ENCODE measurements at places on chromosomes 16 and 17.

- no peak for DNase-seq
These were observed 28.7 kb upstream of the CRISPLD2 start for GRCh38 chr16:84791088-84791487.

- DNase-seq, result no peak
These were observed at the start of gene MMP25 for GRCh38 chr16:3045758-3046640. TSS of gene MMP25 (plus strand) at chr16:3046561. CDS start at chr16:3046918, 357 bp downstream.

GRCh38 chr17:17180141-17180603 is 26.0 kb downstream of the PLD6 start:
- DNase-seq, result peak; percentile 31

GRCh38 chr16:68361485-68361884 is 50.7 kb downstream of the PRMT7 start:
- no peak for DNase-seq

DNA sequence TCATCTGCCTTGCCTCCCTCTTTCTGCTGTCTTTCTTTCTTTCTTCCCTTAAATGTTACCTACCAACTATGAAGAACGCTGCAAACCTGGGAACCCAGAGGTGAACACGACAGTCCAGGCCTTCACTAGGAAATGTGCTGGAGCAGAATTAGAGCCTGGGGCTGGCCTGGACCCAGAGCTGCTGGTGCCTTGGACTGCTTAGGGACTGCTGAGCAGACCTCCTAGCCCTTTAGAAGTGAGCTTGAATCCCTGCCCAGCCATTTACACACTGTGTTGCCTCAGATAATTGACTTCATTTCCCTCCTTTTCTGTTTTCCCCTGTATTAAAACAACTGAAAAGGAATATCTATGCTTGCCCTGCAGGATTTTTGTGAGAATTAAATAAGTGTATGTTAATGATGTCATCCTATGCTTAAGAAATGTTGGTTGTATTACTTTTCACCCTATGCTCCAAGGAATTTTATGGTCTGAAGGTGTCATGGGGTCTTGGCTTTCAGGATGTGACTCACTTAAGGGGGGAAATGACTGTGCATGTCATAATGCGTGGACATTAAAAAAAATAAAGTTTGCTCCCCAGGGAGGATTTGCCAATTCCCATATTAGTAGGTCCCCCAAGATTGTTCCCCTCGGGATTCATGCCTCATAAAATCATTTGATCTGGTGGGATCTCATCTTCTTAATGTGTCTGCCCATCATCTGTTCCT is 11.5 kb downstream of the CDH13 start:
- DNase-seq, result no peak

- DNase-seq, result no peak
These were observed 11.4 kb downstream of the CNEP1R1 start for GRCh38 chr16:50036426-50036825.

- no peak for DNase-seq
These were observed 114.1 kb downstream of the SPAG9 start for GRCh38 chr17:51006601-51007000.

DNA sequence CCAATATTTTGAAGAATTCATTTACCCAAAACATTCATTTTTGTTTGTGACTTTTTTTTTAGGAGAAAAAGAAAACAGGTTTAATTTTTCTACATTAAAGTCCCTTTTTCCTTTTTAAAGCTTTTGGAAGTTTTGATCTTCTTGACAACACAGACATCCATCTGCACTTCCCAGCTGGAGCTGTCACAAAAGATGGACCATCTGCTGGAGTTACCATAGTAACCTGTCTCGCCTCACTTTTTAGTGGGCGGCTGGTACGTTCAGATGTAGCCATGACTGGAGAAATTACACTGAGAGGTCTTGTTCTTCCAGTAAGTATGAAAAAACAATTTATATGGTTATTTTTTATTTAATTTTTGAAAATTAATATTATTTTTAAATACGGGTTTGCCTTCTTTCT is 37.2 kb downstream of the SIAH1 start:
- DNase-seq, result no peak

- DNase-seq, result no peak
These were observed 32.2 kb downstream of the APPBP2 start for GRCh38 chr17:60493847-60494321.

GRCh38 chr17:77295241-77295853 is 154.6 kb downstream of the SEC14L1 start:
- no peak for DNase-seq

DNA sequence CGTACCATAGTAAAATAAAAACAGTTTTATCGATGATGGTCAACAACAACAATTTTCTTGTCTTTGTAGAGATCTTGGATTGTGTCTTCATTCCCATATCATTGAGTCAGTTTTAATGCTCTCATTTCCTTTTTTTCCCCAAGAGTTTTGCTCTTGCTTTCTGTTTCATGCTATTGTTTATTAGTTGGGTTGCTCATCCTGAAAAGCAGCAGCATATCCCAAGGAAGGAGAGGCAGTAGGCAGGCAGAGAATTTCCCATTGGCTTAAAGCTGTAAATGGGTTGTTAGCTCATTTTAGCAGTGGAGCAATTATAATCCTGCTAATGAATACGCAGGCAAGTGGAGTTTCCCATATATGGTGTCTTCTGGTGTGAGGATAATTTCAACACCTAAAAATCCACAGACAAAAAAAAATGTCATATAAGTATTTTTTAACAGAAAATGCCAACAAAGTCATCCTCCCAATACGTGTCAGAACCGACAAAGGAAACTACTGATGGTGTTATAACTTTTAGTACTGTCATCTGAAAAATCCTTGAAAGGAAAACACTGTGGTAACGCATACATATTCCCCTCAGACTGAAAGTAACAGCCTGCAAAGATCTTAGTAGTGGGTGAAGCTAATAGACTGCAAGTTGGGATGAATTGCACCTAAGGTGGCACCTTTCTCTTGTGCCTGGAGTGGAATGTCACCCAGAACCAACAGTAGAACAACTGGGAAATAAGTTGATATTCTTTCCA is 218.3 kb downstream of the FTO start:
- no peak for DNase-seq

DNA sequence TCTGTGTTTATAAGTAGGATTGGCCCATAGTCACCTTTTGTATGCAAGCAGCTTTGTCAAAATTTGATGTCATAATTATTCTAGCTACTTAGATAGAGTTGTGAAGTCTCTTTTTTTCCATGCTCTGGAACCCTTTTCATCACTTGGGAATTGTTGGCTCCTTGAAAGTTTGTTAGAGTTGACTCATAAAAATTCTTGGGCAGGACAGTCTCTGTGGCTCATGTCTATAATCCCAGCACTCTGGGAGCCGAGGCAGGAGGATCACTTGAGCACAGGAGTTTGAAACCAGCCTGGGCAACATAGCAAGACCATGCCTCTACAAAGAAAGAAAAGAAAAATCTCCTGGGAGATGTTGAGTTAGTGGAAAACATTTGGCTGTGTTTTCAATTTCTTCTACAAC is 45.7 kb upstream of the MRC2 start:
- DNase-seq, result no peak

DNA sequence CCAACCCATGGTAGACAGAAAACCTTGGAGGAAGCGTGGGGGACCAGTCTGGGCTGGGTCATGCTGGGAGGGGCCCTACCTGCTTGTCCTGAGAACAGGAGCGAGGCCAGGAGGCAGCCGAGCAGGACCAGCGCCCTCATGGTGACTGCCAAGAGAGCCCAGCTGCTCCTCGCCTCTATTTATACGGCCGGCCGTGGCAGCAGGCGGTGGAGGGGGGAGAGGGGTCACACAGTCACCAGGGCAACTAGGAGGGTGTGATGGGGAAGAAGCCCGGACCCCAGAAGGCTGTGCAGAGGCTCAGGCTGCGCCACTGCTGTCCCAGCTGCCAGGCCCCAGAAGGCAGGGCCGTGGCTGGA is at the start of gene SRL:
Gene SRL (minus strand): TSS at position 153 of the 356 bp plus-strand sequence. CDS start 13 bp downstream, at position 140.
- no peak for DNase-seq

GRCh38 chr17:59754552-59754951 is 47.1 kb downstream of the VMP1 start:
- DNase-seq, result peak; percentile 83

- DNase-seq, result no peak
These were observed 335.3 kb downstream of the CNTNAP4 start for GRCh38 chr16:76612497-76612896.

GRCh38 chr17:64063766-64064224 is 43.4 kb upstream of the ICAM2 start:
- DNase-seq, result peak; percentile 45

DNA sequence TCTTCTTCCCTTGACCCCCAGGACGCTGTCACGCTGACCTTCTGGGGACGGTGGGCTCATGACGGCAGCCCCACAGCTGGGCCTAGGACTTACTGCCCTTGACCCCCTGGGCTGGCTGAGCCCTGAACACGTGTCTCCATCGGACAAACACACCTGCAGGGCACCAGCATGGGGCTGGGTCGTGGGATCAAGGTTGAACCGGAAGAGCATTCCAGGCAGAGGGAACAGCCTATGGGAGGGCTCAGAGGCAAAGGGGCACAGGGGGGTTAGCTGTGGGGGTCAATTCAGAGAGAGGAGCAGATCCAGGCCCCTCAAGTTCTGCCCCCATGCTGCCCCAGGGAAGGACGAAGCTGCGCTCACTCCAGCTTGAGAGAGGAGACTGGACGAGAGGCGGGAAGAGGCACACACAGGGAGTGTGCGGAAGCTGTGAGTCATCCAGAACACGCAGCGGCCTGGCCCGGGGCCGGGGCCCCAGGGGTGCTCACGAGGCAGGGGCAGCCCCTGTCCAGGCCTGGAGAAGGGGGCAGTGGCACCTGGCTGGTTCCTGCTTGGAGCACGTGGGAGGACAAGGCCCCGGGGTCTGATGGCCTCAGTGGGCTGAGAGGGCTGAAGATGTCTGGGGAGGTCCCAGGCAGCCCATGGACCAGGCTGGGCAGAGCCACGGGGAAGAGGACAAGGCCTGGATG is 9.9 kb downstream of the SSTR5 start:
- no peak for DNase-seq

GRCh38 chr17:56393156-56393555 is 200.3 kb upstream of the NOG start:
- no peak for DNase-seq

GRCh38 chr16:24070851-24071250 is 185.3 kb upstream of the CACNG3 start:
- peak; percentile 25 for DNase-seq

DNA sequence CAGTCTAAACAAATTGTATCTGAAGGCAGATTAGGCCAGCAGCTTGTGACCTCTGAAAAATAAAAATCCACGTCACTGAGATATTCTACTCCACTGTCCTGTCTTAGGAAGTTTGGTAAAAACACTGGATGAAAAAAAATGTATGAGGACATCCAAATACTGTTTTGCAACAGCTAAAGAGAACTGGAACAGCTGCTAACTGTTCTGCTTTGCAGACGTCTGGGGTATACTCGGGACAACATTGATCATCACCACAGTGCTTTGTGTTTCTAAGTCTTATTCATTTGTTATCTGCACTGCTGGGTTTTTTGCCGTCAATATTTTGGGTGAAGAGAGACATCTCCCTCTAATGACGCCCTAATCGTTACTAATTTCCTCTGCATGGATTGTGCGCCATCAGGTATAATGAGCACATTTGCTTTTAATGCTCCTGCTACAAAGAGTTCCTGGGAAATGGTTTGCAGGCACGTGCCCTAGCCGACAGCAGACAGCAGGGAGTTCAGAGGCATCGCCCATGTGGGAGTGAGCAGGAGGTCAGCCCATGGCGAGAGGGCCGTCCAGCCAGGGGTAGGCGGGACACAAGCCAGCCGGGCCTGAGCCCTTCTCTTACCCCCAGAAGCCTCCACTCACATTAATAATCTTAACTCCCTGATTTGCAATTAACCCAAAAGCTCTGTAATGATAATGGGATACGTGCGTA is 87.0 kb downstream of the CBLN1 start:
- DNase-seq, result no peak

DNA sequence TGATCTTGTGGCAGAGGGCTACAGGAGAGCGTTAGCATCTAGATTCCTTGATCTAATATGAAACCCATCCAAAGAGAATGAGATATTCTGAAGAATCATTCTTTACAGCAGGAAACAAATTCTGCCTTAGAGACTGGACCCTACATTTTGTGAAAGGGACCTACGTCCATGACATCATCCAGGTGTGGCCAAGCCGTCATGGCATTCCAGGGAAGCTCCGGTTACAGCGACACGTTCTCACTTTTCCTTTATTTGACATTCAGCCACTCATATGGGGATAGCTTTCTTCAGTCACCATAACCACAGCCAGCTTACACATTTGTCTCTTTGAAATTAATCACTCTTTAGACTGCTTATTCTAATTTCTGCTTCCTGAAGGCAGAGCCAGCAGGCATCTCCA is 408.1 kb downstream of the XYLT1 start:
- no peak for DNase-seq

GRCh38 chr16:86494565-86495356 is 15.6 kb upstream of the FOXF1 start:
- DNase-seq, result no peak

DNA sequence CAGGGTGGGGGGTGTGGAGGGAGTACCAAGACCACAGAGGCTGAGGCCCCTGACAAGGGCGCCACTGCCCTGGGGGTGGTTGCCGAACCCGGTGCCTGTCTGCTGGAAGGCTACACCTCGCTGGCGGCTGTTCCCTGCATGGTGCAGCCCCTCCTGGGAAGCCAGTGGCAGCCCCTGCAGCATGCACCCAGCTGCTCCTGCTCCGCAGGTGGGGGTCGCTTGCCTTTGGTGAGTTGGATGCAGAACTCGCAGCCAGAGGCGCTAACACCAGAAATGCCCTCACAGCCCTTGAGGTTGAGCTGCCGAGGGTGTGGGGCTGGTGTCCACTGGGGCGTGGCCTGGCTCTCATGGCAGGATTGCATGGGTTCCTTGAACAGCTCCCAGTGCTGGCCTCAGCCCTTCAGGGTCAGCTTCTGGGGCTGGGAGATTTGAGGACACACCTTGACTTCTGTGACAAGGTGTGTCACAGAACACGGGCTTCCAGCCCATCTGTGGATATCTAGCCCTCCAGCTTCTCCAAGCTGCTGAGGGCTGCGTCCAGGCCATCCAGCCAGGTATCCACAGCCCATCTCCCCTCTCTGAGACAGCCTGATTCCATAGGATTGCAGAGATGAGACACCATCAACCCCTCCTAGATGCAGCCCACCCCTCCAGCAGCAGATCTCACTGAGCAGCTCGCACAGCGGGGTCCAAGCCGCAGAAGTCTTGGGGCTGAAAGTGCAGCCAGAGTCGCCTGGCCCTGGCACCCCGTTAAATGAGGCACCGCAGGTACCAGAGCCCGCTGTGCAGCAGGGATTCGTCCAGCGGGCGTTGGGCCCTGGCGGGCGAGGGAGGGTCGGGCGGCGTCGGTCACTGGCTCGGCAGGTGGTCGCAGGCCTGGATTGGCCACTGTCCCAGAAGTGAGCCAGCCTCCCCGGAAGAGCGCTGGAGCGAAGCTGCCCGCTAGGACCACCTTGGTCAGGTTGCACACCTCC is 586.3 kb downstream of the KCNJ18 start:
- DNase-seq, result no peak
